Right ventricle myocardium inferior (tissue), 1 donor: ENCODE measurements at places on chromosomes 7 and 10. TPM values are rescaled to one million over a fixed set of nuclear protein-coding genes. Genes with fewer than 3 reads are reported as not detected.
A peak's percentile ranks its signal among the peaks of the same experiment; 100 is the strongest.

The GPR37 gene
- total RNA-seq = not detected

The POLL gene
- 17.4 TPM for total RNA-seq

The LIPK gene
- total RNA-seq = not detected

The COX19 gene
- total RNA-seq = 8.2 TPM

The MACROH2A2 gene
- 14.8 TPM for total RNA-seq

- DNase-seq = no peak
These were observed 649.6 kb downstream of the LRMDA start for GRCh38 chr10:76080991-76081390.

- DNase-seq = no peak
These were observed 42.4 kb downstream of the COL17A1 start for GRCh38 chr10:104043185-104043830.

DNA sequence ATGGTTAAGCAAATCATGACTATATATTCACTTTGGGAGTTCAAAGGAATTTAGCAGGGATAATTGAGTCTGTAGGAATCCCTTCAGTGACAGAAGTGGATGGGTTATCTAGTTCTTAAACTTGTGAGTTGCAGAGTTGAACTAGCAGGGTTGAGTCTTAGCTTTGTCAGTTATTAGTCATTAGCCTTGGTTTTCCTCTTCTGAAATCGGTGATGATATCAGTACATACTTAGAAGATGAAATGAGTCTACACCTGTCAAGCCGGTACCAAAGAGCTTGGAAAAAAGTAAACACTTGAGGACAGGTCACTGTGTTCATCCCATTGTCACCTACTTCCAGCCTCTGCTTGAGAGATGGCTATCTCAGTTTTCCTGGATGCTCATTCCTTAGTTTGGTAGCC, 73.5 kb downstream of the BUB3 start:
- DNase-seq = no peak

DNA sequence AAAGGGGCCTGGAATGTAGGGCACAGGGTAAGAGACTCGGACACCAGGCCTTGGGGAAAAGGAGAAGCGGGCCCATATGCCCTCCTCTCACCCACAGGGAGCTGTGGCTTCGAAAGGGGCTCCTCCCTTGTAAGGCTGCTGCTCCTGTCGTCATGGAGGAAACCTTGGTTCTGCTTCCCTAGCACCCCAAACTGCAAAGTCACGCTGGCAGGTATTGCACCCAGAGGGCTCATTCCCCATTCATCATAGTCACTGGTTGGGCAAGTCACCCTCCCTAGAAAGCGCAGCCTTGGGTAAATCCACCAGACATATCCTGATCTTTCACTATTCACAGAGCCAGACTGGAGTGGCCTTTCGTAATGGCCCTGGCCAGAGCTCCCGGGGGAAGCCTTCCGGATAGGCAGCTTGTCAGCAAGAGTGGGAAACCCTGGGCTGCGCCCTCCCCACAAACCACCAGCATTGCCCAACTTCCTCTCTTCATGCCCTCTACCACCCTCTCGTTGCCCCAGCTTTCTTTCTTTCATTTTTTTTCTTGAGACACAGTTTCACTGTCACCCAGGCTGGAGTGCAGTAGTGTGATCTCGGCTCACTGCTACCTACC, 121.0 kb downstream of the HIP1 start:
- peak; percentile 90 for DNase-seq

DNA sequence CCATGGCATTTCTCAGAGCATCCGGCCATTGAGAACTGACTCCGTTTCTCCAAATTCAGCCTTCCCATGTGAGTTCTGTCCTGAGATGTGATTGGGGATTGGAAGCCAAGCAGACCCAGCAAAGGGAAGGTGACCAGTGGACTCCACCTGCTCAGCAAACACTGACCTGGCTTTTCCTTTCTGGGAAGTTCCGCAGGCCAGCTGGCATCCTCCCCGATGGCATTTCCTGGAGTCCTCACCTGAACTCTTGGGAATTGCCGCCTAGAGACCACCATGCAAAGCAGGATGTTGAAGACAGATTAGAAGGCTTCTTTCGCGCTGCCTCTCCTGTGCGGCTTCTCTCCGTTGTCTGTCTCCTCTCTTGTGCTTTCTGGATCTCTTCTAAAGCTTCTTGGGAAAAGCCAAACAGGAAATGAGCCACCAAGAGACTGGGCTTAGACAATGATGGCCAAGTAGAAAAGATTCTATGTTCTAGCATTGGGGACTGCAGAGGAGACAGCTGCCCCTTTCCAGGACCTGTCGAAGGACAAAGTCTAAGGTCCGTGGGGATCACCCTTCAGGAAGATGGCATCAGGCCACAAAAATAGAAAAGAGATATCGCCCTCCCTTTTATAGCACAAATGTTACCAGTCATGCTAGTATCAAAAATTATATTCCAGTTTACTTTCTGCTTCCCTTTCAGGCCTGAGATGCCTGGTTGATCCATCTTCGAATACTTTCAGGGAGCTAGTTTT, 103.7 kb upstream of the INSYN2A start:
- no peak for DNase-seq

DNA sequence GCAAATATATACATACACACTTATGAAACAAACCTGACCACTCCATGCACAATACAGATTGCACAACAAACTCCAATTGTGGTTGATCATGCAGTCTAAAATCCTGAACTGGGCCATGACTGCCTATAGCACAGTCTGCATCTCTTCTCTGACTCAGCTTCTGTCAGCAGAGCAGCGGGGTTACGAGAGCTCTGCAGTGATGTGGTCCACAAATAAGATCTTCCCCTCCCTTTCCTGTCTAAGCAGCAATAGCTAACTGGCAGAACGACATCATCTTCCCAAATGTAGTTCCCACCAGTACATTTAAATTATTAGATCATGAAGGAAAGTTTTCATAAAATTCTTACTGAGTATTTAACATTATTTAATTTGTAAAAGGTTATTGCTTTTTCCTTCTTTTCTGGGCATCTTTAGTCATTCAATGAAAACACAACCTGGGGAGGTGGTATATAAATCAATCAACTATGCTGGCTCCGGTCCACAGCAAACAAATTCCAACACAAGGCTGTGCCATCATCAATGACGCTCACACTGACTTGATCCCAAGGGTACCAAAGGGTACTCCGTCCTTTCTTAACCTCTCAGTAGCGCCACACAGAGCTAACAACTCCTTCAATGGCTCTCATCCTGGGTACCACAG, 17.1 kb downstream of the ARHGAP21 start:
- no peak for DNase-seq

DNA sequence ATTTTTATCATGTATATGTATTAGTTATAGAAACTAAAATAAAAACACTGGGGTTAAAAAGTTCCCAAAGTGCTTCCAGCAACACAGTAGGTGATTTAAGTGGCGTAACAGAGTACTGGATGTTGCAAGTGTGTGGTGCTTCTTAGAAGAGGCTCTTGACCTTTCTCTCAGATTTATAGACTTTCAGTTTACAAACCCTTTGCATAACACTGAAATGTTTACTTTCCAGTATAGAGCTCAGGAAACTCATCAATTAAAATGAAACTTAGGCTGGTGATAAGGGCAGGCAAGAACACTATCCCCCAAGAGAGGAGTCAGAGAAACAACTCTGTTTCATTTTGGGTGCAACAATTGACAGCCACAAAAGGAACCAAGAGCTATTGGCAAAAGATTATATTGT, 27.5 kb upstream of the SMC3 start:
- DNase-seq = no peak

- no peak for DNase-seq
These were observed 75.1 kb upstream of the KMT2E start for GRCh38 chr7:104938741-104939390.

DNA sequence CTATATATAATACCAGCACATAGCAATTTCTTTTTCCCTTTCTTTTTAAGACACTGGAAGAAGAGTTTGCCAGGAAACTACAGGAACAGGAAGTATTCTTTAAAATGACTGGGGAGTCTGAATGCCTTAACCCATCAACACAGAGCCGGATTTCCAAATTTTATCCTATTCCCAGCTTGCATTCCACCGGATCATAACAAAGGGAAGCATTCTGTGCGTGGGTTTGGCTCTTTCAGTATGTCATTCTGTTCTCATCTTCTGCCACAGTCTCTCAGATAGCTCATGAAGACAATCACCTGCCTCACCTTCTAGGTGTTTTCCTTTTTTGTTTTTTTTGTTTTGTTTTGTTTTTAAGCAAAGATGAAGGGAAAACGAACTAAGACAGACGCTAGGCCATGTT, 58.6 kb downstream of the SLK start:
- DNase-seq = no peak
